ENCODE measurements at places on chromosomes 3 and 15.

GRCh38 chr15:65082303-65082953 is 5.9 kb downstream of the KBTBD13 start:
- no peak for DNase-seq

- no peak for DNase-seq
Observed at GRCh38 chr3:37661615-37662306, 199.9 kb upstream of the CTDSPL start.

- DNase-seq, result no peak
Observed at GRCh38 chr3:10453431-10454163, 51.8 kb downstream of the ATP2B2 start.

DNA sequence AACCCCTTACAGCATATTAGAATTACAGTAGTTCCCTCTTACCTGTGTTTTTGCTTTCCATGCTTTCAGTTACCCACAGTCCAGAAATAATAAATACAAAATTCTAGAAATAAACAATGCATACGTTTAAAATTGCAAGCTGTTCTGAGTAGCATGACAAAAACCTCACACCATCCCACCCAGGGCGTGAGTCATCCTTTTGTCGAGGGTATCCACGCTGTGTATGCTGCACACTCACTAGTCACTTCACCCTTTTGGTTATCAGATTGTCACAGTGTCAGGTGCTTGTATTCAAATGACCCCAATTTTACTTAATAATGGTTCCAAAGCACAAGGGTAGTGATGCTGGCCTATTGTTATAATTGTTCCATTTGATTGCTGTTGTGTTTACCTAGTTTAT is 72.5 kb upstream of the P3H2 start:
- no peak for DNase-seq
